HS-27A (cell line): ENCODE measurements at places on chromosomes 2 and 18.

DNA sequence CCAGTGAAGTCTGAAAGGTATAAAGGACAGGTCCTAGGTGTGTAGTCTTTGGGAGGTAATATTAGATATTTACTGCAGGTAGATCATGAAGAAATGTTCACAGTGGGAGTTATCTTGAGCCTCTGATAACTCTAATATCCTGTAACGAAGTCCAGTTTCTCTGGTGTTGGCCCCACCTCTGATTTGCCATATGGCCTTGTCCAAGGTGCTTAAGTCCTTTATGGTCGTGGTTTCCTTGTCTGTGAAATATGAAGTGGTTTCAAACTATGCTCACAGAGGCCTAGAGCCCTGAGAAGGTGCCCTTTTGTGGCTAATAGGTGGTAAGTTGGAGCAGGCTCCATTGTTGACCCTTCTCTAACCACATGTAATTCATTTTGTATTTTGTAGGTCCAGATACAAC lies 190.7 kb downstream of the ICOS start:
- DNase-seq = no peak

DNA sequence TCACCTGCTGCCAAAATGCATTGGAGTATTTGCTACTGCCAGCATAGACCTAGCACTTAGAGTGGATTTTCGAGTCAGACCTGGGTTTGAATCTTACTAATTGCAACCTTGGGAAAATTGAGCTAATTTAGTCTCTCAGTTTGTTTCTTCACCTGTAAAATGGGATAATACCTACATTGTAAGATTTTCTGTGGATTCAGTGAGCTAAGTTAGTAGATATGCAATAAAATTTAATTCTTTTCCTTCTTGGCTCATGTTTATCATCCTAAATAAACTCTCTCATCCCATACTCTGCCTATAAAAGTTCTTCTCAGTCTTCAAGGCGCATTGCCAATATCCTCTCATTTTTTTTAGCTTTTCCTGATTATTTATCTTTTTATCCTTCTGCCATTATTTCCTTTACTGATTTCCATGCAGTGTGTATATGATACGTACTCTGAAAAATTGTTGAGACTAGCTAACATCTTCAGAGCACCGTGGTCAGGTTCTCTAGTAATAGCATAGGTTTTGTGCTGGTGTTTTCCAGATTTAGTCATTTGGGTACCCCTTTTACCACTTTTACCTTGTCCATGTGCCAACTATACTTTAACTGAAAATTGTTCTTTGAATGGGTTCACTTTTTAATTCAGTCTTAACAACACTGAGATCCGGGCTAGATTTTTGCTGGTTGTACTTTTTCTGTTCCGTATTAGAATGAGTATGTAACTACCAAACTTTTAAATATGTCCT lies 7.3 kb downstream of the CEP192 start:
- no peak for DNase-seq

DNA sequence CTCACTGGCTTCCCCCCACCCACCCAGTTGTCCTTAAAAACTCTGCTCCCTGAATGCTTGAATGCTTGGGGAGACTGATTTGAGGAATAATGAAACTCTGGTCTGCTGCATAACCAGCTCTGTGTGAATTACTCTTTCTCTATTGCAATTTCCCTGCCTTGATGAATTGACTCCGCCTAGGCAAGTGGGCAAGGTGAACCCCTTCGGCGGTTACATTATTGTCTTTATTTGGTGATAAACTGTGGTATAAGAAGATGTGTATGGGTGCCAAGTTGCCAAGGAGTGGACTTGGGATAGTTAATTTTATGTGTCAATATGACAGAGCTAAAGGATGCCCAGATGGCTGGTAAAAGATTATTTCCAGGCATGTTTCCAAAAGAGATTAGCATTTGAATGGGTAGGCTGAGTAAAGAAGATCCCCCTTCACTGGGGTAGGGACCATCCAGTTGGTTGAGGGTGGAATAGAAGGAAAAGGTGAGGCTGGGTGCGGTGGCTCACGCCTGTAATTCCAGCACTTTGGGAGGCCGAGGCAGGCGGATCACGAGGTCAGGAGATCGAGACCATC lies 98.5 kb upstream of the HAAO start:
- no peak for DNase-seq

GRCh38 chr2:99597616-99598015 lies 107.8 kb upstream of the REV1 start:
- peak; percentile 8 for DNase-seq

DNA sequence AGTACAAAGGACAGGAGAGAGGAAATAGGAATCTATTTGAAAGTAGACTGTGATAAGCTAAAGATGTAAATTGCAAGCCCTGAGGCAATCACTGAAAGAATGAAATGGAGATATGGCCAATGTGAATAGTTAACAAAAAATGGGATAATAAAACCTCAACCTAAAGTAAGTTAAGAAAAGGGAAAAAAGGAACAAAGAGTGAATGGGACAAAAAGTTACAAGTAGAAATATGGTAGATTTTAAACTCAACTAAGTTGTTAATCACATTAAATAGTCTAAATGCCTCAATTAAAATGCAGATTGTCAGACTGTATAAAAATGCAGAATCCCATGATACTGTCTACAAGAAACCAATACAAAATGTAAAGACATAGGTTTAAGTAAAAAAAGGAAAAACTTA lies 165.2 kb upstream of the RBMS1 start:
- DNase-seq = no peak

GRCh38 chr18:9659499-9660375 lies 45.4 kb upstream of the PPP4R1 start:
- no peak for DNase-seq

DNA sequence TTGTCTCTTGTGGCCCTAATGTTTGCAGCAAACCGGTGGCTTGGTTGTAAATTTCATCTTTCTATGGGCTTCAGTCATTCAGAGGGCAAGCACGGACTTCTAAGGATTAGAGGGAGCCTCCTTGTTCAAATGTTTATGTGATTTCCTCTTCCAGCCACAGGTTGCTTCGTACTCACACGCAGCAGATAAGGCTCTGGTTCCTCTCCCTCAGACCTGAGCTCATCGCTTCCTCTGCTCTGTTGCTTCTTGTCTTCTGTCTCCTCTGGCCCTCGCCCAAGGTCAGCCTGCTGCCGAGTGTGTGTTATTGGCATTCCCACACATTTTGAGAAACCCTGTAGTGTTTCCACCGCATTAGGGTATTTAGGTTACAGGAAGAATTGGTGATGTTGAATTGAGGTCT lies 44.0 kb downstream of the MYL12B start:
- no peak for DNase-seq

DNA sequence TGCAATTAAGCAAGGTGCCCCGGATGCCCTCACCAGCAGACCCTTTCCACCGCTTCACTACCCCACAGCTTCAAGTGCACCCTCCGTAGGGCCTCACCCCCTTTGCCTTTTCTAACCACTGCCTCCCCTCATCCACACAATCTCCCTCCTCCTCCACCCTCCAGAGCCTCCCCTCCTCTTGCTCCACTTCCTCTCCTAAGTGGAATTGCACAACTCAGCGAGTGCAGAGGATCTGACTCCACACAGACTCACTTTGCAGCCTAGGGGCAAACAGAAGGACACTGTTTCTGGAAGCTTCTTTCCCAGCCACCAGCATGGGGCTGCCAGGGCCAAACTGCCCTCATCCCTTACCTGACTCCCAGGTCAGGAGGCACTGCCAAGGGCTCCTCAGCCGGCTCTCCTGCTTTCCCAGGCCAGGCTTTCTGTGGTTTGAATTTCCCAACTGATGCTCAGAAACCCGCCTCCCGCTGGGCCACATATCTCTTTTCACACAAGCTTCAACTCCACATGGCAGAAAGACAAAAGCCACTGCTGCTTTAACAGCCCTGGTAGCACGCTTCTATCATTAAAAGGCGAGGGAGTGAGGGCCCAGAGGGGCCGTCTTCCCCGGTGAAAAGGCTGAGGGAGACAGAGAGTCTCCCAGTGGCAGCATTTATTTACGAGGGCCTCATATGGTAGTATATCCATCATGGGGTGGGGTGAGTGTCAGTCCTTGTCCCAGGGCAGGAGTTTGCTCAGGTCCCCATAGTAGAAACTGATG lies 74.7 kb upstream of the MGAT4A start:
- DNase-seq = no peak

DNA sequence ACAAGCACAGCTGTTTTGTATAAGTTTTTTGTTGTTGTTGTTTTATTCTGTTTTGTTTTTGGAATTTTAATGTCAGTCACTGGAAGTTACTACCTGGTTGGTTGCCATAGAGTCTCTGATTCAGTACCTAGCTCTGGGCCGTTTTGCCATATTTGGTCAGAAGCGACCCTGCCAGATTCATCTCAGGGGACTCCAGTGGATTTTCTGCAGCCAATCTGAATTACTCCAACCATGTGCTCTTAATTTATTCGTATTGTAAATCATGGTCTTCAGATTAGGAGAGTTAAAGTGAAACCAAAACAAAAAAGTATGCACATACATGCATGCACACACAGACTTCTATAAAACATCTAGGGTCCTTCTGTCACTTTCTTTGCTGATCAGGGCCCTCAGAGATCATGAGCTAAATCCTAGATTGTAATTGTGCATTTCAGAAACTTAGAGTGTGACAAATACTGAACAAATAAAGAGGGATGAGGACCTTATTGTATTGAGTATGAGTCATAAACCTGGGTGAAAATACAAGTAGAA lies 317.4 kb upstream of the UBE2E3 start:
- no peak for DNase-seq

- no peak for DNase-seq
Observed at GRCh38 chr2:96885432-96886347, 15.8 kb upstream of the SEMA4C start.

DNA sequence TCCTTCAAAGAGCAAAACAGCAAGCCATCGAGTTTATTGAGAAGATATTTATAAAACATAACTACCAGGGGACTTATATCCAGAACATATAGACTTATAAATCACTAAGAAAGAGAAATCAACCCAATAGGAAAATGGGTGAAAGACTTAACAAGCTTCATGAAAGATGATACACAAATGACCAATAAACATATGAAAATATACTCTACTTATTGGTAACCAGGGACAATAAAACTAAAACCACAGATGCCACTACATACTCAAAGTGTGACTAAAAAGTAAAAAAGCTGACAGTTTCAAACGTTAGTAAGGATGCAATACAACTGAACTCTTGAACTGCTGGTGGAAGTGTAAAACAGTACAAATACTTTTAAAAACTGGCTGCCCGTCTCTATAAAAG lies 154.3 kb downstream of the TMEM163 start:
- no peak for DNase-seq

DNA sequence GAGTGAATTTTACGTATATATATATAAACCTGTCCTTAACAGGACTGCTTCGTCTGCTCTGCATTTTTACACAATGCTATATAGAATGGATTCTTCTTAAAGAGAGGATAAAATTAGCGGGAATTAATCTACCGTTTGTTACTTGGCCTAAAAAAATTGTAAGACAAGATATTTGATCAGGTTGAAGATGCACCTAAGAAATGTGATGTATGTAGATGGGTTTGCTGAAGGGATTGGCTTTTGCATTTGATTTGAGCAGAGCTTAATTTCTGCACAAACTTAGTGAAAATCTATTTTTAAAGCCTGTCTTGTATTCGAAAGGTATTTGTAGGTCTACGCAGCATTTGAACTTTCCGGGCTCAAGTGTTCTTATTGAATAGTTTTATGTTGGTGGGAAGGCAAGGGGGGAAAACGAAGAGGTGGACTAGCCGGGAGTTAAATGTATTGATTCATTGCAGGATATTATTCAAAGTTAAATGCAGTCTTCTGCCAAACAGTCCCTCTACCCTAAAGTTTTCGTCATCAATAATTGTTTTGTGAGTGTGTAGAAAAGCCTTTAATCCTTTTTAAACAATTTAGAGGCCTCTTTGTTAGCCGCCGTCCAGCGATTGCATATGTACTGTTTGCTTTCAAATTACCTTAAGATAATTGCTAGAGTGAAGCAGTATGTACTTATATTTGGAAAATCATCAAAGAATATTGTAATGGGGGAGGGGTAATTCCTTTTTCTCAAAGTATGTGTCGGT lies 1.2 kb downstream of the PPP1CB start:
- no peak for DNase-seq

DNA sequence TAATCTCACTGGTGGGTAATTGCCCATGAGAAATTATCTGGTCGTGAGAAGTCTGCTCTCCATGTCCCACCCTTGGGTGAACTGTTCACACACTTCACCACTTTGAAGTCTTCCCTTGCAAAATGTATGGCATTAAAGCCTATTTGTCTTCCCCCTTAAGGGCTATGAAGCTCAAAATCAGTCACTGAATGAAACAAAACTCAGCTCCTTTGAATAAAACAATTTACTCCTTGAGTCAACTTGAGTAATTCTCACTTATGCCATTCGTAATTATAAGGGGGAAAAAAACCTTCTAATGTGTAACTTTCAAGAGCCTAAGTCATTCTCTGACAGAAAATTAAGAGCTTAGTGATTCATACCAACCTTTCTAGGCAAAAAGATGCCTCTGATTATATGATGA lies 48.8 kb upstream of the REL start:
- no peak for DNase-seq

- no peak for DNase-seq
Observed at GRCh38 chr2:143553261-143553660, 424.0 kb downstream of the ARHGAP15 start.

DNA sequence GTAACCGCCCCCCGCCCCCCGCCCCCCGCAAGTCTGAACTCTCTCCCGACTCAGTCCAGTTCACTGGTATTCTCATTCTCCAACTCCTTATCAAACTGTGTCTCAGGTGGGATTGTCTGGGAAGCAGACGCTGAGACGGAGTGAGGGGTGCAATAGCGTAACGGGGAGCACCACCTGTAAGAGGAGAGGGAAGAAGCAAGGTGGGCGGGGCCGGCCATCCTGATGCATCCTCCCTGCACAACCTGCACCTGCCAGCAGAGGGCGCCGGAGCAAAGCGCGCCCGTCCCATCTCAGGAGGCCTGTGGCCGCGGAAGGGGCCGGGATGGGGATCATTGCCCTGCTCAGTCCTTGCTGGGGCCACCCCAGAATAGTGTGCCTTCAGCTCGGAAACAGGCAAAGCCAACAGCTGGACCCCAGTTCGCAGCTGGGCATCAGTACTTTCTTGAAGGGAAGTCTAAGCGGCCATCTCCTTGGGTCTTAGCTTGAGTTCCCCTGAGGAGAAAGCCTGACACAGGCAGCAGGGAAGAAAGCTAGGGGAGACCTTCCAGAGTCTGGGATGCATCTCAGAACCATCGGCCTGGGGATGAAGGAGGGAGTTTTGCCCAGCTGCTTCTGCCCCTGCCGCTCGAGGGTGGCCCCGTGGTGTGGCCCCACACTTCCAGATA lies 208.0 kb downstream of the TFCP2L1 start:
- no peak for DNase-seq

DNA sequence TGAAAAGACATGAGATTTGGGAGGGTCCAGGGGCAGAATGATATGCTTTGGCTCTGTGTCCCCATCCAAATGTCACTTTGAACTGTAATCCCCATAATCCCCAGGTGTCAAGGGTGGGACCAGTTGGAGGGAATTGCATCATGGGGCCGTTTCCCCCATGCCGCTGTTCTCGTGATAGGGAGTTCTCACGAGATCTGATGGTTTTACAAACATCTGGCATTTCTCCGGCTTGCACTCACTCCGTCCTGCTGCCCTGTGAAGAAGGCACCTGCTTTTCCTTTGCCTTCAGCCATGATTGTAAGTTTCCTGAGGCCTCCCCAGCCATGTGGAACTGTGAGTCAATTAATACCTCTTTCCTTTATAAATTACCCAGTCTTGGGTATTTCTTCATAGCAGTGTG lies 51.4 kb downstream of the LPIN1 start:
- DNase-seq = no peak
